Esophagus (tissue), 2 donors: ENCODE measurements at places on chromosomes 3 and 15. TPM values are rescaled to one million over a fixed set of nuclear protein-coding genes. Genes with fewer than 3 reads are reported as not detected.

The MLF1 gene
- 2.1 TPM for polyA plus RNA-seq

The BFSP2 gene
- not detected for polyA plus RNA-seq

The CIB2 gene
- 2.6 TPM for polyA plus RNA-seq

The EHD4 gene
- 12.7 TPM for polyA plus RNA-seq

The GOLGA6B gene
- polyA plus RNA-seq: not detected
